Activated CD4-positive, alpha-beta T cell treated with anti-CD3 and anti-CD28 coated beads, Interleukin-2, amount 50 U/mL, for 24 hours (primary cell): ENCODE measurements at places on chromosomes 16 and 17.
A peak's percentile ranks its signal among the peaks of the same experiment; 100 is the strongest.

GRCh38 chr17:82670661-82671450 is 22.6 kb upstream of the WDR45B start:
- no peak for DNase-seq

DNA sequence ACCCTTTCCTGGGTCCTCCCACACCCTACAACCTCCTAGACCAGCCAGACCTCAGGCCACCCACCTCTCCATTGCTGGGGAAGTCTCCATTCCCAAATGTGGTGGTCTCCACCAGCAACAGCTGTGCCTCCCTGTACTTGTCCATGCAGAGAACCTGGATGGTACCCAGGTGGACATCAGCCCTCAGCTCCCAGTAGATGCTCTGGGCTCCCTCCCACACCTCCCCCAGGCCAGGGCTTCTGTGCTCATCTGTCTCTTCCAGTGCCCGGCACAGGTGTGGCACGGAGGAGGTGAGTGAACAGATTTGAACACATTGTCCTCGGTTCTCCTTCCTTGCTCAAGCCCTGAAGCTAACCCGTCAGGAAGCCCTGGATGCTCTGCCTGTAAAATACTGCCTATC is 34.6 kb downstream of the LGALS9 start:
- DNase-seq: no peak

- no peak for DNase-seq
Measured at GRCh38 chr17:4893721-4894560, 5.4 kb upstream of the C17orf107 start.

DNA sequence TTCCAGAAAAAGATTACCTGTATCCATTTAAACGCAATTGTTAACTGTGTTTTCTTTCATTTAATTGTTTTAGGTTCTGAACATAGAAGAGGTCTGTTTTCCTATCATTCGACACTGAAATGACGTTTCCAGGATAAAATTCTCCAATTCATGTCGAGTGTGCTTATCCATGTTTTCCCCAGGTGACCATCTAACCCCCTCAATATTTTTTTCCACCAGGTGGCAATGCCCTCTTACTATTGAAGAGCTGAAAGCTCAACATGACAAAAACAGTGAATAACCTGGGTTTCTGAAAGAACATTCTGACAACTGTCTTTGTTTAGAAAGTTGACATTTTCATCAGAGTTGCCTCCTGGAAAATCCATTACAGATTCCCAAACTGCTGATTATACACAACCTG is 948.7 kb downstream of the KCNJ2 start:
- no peak for DNase-seq

DNA sequence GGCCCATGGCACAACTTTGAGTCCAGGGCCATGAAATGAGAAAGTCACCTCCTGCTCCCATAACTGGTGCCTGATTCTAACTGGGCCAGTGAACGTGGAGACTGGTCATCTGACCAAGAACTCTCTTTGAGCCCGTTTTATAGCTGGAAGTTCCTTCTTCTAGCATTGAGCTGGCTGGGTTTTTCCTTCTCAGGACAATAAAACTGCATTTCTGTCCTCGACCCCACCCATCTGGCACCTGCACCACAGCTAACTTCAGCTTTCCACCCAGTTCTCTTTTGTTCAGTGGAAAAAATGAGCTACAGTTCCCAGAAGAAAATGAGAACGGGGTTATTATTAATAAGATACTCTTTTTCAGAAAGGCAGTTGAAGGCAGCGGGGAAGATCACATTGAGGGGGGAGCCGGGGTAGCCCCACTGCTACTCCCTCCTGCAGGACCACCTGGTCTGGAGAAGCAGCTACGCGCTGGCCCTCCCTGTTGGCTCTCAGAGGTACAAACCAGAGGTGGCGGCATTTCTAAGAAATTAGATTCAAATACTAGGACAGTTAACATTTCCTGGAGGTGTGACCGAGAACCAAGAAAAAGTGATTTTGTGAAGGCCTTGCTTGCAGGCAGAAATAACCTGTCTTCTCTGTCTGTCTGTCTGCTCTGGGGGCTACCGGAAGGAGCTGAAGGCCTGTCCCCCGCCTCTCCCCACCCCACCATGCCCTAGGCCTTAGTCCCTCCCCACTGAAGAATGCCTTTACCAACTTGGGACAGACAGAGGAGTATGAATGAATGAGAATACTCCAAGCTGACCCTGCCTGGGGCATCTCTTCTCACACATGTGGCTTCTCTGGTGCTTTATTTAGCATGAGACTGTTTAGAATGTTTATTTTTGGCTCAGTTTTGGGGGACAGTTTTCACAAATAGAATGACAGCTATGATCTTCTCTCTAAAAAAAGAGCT is 123.9 kb downstream of the XYLT1 start:
- no peak for DNase-seq

DNA sequence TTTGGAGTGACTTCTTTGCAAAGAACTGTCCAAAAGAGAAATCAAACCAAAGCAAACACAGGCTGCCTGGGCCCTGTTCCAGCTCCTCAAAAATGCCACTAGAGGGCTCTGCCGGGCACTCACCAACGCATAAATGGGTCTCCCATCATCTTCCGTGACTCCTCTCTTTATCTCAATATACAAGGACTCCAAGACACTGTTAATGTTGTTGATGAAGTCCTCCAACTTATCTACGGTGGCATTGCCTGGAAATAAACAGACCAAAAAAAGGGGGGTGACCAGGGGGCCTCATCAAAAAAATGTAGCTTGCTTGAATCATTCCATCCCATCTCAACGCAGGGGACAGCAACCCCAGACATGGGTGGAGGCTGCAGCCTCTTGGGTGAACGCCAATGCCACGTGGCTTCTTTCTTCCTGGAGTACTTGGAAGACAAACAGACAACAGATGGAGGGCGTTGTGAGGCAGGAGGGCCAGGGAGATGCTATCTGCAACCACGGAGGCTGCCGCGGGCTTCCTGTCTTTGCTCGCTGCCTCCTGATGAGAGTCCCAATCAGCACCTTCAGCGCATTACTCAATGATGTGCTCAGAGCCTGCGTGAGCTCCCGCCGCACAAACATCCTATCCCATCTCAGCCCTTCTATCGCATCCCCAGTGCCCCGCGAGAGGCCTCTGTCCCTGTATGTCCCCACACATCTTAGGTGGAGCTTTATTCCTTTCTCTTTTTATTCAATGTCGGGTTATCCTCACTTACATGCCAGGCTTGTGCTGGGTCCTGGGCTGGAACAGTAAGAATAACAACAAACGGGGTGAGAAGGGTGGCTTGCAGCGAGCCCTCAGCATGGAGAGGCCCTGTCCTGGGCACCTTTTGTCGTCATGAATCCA is 32.0 kb downstream of the KDM8 start:
- DNase-seq: peak; percentile 43

GRCh38 chr16:27754788-27755690 is 205.1 kb downstream of the KATNIP start:
- DNase-seq: no peak

DNA sequence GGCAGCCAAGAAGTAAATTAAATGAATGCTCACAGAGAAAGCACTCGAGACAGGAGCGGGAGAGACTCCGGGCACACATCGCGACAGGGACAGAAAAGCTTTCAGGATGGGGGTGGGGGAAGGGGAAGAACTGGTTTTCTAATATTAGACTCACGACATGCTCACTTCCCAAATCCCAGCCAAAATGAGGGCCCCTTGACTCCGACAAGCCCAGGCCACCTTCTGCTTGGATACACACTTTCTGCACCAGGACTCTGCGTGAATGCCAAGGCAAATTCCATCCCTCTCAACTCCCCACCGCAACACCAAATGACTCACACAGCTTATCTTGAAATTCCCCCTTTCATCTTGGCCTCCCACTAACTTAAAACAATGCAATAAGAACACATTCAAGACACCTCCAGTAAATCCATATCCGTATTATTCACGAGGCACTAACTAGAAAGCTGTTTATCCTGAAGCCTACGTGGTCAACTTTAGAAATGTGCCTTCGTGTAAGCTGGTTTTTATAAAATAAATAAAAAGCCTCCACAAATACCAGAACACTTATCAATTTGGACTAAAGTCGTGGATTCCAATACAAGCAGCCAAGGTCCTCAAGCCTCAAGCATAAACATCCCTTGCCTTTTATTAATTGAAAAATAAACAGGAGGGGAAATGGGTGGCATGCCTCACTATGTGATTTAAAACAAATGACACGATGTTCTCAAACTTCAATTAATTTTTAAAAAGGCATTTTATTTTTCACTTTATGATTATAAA is 46.1 kb downstream of the NXN start:
- no peak for DNase-seq

- DNase-seq: no peak
Measured at GRCh38 chr16:9683677-9684076, 498.6 kb downstream of the GRIN2A start.

- no peak for DNase-seq
Measured at GRCh38 chr17:42618442-42619150, 9.1 kb downstream of the TUBG1 start.
